ENCODE measurements at places on chromosomes 11 and 22.

DNA sequence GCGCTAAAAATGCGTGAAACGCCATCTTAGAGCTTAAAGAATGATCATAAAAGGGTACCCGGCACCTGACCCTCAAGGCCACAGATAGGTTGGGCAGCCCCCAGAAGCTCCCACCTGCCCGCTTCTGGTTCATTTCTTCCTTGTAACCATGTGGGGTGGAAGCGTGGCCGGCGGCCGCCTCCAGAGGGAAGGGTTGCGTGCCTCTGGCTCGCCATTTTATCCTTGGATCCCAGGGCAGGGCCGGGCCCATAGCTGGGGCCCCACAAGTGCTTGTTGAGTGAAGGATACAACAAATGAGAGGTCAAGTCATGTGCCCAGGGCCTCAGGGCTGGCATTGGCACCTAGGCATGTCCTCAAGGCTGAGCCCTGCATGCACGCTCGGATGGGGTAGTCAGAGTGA, 5.9 kb downstream of the PCNX3 start:
- no peak for DNase-seq

GRCh38 chr22:23709107-23709506, 18.3 kb downstream of the RGL4 start:
- no peak for DNase-seq

- DNase-seq = no peak
Measured at GRCh38 chr11:87193756-87194470, 156.2 kb downstream of the TMEM135 start.

- no peak for DNase-seq
Measured at GRCh38 chr11:70790671-70791300, 392.5 kb downstream of the CTTN start.

- no peak for DNase-seq
Measured at GRCh38 chr11:128259816-128260215, 327.5 kb downstream of the ETS1 start.

DNA sequence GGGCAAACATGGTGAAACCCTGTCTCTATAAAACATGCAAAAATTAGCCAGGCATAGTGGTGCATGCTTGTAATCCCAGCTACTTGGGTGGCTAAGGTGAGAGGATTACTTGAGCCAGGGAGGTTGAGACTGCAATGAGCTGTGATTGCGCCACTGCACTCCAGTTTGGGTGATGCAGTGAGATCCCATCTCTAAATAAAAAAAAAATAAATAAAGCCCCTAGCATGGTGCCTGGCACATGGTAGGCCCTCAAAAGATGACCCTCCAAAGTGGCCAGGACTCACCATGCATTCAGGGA, 74.6 kb downstream of the PTPRJ start:
- DNase-seq = no peak

DNA sequence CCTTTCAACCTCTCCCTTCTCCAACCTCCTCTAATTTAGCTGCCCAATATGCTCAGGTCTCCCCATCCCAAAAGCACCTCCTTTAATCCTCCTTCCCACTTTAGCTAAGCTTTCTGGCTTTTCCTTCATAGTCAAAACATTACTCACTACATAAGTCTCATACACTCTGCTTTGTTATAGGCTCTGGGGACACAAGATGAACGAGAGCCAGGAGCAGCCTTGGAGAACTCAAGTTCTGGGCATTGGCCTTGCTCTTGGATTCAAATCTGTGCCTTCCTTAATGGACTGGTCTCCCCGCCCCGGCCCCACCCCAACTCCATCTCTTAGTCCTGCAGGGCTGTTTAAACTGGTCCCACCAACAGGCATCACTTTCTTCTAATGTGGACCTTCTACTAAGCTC, 11.4 kb upstream of the HPX start:
- no peak for DNase-seq

DNA sequence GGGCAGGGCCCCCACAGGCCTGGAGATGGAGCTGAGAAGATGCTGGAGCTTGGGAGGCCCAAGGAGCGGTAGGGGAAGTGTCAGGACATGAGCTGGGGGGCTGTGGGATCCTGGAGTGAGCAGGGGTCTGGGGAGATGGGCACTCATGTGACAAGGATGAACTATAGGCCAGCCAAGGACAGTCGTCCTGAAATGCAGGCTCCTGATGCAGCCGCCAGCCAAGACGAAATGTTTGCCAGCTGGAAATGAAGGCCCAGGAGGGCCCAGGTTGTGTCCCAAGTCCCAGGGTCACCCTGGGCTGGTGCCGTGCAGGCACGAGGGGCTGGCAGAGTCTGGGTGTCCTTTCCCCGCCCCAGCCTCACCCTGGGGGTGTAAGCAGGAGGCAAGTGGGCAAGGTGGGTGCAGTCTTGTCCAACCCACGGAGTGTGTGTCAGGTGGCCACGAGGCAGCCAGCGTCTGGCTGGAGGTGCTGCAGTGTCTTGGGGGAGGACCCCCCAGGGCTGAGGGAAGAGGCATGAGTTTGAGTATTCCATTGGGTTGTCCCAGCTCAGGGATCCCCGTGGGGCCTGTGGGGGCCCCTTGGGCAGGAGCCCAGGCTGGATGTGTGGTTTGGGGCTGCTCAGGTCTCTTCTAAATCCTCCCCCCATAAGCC, 21.4 kb downstream of the MRGPRG start:
- DNase-seq = no peak

DNA sequence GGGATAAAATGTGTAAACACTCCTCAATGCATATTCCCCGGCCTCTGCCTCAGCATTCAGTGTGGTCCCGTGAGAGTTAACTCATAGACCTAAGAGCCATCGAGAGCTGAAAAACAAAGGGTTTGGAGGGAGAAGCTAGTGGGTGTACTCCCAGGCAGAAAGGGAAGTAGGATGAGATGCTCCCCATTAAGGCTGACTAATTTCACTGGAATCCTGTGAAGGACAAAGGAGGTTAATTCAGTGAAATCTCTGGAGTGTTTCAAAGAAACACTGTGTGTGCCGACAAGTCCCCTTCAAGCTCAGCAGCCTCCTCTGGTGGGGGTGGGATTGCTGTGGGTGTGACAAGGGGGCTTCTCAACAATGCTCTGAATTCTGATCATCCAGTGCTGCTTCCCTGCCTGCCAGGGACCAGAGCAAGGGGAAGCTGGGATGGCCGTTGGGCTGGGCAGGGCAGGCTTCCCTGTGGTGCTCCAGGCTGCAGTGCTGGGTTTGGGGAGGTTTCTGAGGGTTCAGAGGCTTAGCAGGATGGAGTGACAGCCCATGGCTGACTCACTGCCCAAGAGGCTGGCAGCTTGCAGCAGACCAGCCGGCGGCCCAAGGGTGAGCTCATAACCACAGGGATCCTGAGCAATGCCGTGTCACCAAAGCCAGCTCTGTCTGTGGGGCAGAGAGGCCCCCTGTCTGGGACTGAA, 61.4 kb upstream of the BMAL1 start:
- DNase-seq = no peak

GRCh38 chr11:111733611-111734088, 32.5 kb downstream of the PPP2R1B start:
- DNase-seq = no peak

DNA sequence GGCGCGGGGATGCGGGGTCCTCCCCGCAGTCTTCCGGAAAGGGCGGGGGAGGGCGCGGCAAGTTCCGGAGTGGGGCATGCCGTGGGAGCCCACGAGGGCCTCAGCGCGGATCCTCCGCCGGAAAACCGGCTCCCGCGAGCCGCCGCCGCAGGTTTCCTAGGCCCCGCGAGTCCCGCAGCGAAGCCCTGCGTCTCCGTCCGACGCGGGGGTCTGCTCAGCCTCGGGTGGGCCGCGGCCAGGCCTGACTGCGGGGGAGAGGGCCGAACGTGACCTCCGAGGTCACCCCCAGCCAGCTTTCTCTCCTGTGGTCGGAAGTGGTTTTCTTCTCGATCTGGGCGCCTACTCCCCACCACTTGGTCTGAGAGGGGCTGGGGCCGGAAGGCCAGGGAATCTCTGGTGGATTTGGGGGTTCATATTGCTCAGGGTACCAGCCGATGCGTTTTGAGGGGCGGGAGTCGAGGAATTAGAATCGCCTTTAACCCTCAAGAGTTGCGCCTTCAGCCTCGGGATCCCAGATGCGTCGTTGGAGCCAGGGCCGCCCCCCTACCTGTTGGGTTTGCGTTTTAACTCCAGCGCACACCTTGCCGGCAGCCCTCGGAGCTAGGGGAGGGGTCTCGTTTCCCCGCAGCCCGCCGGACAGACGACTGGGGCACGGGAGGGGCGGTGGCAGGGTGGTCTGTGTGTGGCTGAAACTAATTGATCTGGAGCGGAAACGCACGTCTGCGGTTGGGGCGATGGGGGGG, 3.6 kb upstream of the CCND1 start:
- no peak for DNase-seq

DNA sequence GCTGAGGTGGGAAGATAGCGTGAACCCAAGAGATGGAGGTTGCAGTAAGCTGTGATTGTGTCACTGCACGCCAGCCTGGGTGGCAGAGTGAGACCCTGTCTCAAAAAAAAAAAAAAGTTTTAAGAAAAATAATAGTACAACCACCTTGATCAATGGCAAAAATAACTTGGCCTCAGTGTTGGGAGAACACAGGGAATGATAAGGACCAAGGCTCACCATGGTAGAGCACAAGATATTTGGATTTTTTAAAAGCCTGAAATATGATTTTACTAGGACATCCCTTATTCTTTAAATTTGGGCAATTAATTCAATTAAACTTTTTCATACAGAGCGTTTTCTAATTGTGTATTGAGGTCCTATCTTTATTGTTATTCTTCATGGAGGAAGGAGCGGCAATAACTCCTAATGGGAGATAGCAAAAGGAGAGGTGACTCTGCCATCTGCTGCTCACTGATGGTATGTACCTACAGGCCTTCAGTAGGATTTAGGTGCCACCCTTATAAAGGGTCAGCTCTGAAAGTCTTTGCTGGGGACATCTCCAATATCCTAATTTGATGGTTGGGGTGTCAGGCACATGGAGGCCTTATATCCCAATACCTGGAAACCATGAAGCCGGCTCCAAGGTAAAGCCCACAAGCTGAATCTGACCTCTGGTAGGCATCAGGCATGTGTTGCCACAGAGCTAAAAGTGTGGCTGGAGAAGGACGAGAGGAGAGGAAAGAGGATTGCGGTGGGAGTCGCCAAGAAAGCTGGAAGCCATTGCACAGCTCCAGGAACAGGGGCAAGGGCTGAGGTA, 21.9 kb upstream of the POLD3 start:
- peak; percentile 34 for DNase-seq

DNA sequence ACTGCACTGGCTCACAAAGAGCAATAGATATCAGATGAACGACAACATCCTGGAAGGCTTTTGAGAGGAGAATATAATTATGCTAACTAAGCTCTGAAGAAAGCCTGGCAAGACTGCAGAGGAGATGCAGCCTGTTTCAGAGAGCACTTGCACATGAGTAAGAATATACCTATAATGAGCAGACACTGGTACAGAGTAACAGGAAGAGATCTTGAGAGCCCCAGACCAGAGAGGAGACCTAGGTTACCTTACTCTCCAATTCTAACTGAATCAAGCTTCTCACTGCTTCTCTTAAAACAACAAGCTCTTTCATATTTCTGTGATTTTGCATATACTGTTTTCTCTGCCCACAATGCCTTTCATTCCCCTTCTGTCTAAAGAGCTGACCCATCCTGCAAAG, 66.5 kb downstream of the FAM168A start:
- DNase-seq = no peak

DNA sequence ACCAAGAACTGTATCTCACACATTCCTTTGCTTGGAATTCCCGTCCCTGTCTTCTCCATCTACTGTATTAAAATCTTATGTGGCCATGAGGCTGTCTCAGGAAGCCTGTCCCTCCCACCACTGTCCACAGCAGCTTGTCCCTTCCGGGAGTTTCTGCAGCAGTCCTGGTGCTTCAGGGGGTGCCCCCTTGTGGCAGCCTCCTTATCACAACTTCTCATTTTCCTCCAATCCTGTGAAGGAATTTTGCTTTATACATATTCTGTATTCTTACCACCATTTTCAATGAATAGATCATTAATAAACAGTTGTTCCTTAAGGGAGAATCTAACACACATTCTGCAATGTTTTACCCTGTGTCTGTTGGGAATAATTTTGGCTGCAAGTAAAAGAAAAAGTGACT, 220.4 kb upstream of the RAG2 start:
- DNase-seq = no peak

DNA sequence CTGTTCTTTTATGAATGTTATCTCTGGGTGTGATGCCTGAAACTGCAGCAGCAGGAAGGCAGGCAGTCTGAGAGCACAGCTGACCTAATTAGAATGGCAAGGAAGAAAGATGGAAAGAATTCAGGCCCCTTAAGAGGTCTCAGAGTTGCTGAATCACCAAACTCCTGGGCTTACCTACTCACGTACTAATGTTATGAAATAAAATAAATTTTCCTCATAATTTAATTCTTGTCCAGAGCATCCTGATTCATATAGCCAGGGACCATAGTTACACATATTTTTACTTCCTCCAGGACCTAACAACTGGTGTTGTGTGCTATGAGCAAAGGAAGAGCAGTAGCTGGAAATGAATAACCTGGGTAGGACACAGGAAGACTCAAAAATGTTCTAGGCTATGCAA, 41.9 kb downstream of the SNX19 start:
- DNase-seq = no peak

DNA sequence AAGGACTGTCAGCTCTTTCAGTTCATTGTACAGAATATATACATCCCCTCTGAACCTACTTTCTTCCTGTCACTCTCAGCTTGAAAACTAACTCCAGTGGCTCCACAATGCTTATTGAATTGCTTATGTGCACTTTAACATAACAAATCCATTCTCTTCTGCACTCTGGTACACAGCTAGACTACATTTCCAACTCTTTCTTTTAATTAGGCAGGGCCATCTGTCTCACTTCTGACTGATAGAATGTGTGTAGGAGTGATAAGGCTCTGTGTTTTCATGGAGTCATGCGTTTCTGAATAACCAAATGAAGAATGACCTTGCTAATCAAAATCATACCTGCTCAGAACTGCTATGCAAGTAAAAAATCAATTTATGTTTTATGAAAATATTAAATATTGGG, 278.5 kb upstream of the CCDC179 start:
- no peak for DNase-seq

DNA sequence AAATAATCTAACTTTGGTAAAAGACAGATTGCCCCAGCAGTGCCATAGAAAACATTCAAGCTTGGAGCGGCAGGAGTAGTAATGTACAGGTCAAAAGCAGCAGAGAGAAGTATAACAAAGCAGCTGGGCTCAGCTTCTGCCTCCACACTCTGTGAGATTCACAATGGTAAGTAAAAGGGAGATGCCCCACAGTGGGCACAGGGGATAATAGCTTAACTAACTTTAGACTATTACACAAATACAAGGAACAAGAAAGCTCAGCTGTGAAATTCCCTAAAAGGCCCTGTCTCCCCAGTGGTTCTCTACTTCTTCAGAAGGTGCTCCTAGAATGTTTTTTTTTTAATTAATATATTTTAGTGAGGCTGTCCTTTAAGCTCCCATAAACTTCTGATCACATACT, 28.0 kb downstream of the RDX start:
- no peak for DNase-seq

- no peak for DNase-seq
Measured at GRCh38 chr11:27717377-27717776, 17.1 kb upstream of the BDNF start.

GRCh38 chr11:102306048-102306597, 11.2 kb upstream of the BIRC3 start:
- no peak for DNase-seq

DNA sequence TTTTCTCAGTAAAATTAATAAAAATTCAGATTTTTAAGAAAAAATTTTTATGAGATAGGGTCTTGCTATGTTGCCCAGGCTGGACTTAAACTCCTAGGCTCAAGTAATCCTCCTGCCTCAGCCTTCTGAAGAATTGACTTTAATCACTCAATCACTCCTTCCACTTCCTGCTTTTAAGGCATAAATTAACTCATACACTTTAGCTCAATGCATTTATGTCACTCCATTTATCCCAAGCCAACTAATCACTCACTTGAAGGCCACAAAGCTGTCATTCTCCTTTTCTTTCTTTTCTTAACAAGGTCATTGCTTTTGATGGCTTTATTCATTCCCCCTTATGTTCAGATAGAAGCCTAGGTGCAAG, 877 bp downstream of the ALG9 start:
- DNase-seq = no peak
